T-helper 2 cell (primary cell): ENCODE measurements at places on chromosomes 2 and 18.

DNA sequence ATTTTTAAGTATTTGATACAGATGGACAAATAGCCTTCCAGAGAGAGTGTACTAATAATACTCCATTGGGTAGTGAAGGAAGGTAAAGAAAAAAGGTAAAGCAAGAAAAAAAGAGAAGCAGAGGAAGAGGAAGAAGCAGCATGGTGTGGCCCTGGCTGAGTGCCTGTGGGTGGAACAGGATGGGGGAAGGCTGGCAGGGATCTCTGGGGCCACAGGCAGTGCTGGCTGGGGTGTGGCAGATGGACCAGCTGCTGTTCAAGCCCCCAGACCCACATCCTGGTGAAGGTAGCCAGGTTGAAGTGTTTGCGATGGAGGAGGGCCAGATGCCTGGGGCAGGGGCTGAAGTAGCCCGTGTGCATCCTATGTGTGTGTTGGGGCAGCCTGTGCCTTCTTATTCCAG is 79.0 kb downstream of the DYSF start:
- DNase-seq: no peak

DNA sequence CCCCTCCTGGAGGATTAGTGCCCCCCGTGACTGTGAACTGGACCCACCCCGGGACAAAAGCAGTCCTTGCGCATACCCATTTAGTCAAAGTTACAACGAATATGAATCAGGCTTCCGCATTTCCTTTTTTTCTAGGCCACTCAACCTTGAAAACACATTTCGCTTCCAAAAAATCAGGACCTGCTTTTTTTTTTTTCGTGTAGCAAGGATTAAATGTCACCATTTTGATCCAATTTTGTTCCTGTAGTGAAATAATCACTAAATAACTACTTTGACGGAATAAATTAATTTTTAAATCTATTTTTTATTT is 464 bp upstream of the FTCDNL1 start:
- DNase-seq: no peak

DNA sequence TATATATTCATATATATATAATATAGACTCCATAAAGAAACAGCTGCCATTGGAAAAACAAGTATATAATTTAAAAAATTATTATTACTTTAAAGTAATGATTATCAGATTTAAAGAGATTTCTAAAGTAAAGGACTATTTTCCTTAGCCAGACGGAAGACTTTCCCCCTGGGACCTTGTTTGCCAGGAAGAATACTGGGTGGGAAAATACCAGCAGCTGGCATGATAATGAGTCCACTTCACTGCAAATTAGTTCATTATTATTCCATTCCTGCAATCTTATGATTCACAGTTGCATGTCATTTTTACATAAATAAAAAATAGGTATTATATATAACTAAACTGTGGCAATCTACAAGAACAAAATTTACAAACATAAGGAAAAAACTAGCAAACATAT is 339.8 kb upstream of the CDH7 start:
- no peak for DNase-seq

GRCh38 chr2:49837561-49838293 is 683.4 kb upstream of the FSHR start:
- DNase-seq: no peak

DNA sequence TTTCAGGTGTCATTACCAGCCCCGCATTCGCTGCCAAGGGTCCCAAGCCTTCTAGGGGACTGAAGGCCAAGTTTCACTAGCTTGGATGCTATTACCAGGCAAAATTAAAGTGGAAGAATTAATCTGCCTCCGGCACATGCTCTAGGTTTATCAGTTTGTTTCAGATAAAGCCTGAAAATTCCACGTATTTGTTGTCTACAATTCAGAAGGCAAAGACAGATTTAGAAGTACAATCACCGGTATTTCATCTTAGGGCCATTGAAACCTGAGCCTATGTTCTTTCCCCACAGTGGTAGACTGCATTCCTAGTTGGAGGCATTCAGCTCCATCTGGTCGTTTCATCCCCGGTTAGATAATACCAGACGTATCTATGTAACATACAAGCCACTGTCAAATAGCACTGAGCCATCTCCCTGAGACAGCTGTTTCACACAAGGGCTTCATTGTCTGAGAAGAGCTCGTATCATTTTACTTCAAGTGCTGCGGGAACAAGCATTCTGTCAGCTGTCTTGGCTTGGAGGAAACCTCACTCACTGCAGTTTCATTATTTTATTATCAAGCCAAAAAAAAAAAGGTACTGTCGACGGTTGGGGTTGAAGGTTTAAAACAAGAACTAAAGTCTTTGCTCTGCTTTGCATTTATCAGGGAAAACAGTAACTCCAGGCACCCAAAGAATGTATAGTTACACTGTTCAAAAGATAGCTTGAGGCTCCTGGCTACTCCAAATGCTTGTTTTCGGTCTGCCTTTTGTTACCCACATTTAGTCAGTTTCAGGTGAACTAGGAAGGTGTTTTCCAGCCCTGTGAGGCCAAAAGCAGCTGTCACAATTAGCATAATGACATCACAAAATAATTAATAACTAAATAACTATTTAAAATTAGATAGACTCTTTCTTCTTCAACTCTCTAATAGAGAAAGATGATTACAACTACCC is 76.7 kb downstream of the TGIF1 start:
- DNase-seq: no peak

- DNase-seq: no peak
These were observed 57.5 kb upstream of the GREB1L start for GRCh38 chr18:21184396-21184996.

GRCh38 chr2:72998724-72999123 is 72.8 kb downstream of the SFXN5 start:
- DNase-seq: no peak

DNA sequence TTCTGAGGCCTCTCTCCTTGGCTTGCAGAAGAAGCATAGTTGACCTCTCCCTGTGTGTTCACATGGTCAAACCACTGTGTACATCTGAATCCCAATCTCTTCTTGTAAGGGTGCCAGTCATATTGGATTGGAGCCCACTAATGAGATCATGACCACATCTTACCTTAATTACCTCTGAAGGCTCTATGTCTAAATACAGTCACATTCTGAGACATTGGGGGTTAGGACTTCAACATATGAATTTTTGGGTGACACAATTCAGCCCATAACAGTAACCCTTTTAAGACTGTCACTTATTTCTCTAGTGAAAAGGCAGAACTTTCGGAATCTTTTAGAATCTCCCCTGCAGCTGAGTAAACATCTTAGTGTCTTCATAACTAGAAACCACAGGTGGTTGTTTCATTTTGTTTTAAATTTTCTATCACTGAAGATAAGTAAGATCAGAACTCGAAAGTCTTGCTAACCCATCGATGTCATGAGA is 33.3 kb downstream of the BMP10 start:
- no peak for DNase-seq

DNA sequence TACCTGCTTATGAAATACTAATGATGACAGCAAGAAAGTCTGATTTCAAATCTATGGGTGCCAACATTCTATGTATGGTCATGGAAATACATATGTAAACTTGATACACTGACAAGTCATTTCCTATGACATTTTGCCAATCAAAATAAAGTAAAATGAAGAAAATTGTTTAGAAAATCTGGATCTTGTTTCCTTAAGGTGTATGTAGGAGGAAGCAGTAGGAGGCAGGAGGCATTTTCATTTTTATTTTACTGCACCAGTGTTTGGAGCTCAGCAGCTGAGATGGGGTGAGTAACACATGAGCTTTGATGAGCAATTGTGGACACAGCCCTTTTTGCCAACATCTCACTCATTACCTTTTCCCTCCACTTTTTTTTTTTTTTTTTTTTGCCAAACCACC is 167.0 kb downstream of the AFF3 start:
- no peak for DNase-seq

GRCh38 chr2:27069961-27070618 is 1.4 kb downstream of the OST4 start:
- DNase-seq: no peak

DNA sequence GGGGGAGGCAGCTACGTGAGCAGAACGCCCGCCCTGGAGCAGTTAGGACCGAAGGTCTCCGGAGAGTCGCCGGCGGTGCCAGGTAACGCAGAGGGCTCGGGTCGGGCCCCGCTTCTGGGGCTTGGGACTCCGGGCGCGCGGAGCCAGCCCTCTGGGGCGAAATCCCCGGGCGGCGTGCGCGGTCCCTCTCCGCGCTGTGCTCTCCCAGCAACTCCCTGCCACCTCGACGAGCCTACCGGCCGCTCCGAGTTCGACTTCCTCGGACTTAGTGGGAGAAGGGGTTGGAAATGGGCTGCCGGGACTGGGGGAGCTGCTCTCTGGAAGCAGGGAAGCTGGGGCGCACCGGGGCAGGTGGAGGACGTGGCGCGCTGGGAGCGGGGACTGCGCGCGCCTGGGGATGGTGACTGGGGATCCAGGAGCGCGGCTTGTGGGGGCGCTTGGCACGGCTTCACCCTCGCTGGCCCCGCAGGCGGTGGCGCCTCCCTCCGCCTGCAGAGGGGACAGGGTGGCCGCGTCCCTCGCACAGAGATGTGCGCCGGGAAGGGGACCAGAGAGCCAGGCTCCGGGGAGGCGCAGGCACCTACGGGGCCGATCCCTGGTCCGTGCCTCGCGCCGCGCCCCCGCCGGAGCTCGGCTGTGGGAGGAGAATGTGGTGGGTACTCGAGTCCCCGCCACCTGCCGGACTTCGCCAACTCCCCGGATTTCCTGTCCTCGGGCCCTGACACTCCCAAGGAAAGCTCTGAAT is 688 bp downstream of the CDH20 start:
- DNase-seq: no peak

- peak; percentile 48 for DNase-seq
These were observed 786 bp downstream of the TET3 start for GRCh38 chr2:73985308-73986084.

- no peak for DNase-seq
These were observed 39.9 kb downstream of the TANK start for GRCh38 chr2:161199912-161200701.

- DNase-seq: no peak
These were observed 557 bp upstream of the E2F6 start for GRCh38 chr2:11466307-11467128.
